ENCODE measurements at places on chromosomes 1 and 21.

- no peak for DNase-seq
Observed at GRCh38 chr21:37381883-37382585, 15.5 kb downstream of the DYRK1A start.

- no peak for DNase-seq
Observed at GRCh38 chr21:34881421-34881820, 167.7 kb downstream of the RUNX1 start.

DNA sequence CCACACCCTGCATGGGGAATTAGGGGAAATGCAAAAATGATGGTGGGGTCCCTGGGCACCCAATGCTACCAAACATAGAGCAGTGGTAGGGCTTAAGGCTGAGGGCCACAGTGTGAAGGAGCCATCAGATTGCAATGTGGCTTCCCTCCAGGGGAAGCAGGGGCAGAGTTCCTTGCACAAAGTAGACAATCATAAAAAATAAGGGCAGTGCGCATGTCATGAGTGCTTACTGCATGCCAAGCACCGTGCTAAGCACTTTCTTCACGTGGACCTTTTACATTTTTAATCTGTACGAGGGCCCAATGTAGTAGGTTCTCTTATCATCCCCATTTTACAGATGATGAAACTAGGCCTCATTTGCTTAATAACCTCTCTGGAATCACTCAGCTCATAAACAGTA, 56.6 kb downstream of the DDX20 start:
- DNase-seq = no peak

GRCh38 chr1:200962631-200963030, 60.9 kb downstream of the KIF21B start:
- no peak for DNase-seq

- DNase-seq = no peak
Observed at GRCh38 chr1:239858057-239858456, 233.6 kb upstream of the FMN2 start.

GRCh38 chr1:212470059-212470458, 37.3 kb downstream of the NENF start:
- no peak for DNase-seq

GRCh38 chr1:53341521-53341895, 13.6 kb upstream of the LRP8 start:
- no peak for DNase-seq

DNA sequence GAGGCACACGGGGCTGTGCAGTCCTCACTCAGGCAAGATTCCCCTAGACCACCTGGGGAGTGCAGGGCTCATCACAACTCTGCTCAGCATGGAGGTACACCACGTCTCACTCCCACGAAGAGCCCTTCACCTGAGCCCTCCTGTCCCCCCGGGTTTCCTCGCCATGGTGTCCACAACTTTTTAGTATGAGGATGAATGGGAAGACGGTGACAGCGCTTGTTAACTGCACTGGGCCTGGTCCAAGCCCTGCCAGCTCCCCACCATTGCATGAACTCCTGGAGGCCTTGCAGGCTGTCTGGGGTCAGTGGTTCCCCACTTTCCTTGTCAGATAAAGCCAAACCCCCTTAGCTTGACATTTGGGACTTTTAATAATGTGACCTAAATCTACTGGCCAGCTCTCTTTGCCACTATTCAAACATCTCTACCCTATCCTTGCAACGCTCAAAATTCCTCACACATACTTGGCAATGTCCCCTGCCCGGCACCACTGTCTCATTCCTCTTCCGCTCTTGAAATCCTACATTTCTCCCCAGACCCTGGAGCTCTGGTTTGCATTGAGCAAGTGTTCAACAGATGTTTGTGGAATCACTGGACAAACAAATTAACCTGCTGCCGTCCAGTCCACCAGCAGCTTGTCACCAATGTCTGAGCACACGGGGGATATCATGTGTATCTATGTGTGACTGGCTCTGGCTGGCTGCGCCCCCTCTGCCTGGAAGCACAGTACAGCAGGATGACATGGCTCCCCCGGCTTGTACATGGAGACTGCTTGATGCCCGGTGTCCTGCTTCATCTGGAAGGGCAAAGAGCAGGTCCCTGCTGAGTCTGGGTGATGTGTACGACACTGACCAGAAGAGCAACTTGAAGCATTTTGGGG, 11.2 kb downstream of the TMEM9 start:
- no peak for DNase-seq

- no peak for DNase-seq
Observed at GRCh38 chr1:64811131-64811530, 66.3 kb downstream of the RAVER2 start.

DNA sequence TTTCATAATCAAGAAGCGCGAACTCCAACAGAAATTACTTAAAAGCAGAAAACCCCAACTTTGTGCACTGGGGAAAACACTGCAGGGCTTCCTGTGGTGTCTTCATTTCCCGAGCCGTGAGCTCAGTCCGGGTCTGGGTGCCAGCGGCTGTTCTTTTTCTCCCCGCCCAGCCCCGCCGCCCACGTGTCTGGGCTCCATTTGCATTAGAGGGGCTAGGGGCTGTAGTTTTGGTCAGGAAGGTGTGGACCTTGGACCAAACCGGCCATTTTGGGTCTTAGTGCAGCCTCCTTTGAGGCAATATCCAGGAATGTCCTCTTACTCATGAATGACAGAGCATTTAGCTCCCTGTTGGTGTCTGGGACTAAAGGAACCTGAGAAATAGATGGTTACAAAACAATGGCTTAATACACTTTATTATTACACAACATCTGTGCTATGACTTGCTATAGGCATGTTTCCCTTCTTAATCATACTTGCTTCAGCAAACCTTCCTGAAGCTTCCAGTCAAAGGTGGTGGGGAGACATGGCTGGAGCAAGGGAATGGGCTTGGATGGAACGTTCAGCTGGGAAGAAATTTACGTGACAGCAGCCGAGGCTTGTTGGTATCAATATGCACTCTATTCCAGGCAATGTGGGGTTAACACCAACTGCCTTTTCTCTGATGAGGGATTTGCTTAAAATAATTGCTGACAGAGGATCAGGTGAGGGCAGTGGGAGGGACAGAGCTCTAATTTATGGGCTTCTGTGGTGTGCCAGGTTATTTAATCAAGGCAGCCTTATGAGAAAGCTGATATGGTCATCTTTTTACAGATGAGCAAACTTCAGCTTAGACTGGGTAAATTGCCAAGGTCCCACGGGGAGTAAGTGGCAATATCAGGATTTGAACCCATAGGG, 1.1 kb downstream of the AGTRAP start:
- DNase-seq = peak; percentile 55

GRCh38 chr1:208420696-208421095, 176.5 kb upstream of the PLXNA2 start:
- no peak for DNase-seq

GRCh38 chr1:200896531-200897196, 2.0 kb downstream of the INAVA start:
- DNase-seq = no peak

DNA sequence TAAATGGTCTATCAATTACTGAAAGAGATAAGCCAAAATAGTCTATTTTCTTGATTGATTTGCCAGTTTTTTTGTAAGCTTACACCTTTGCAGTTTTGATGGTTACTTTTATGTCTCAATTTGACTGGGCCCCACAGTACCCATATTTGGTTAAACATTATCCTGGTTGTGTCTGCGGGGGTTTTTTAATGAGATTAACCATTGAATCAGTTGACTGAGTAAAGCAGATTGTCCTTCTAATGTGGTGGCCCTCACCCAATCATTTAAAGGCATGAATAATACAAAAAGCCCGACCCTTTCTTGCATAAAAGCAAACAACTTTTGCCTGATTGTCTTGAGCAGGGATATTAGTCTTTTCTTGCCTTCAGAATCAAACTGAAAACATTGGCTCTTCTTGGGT, 650.0 kb upstream of the RGS18 start:
- DNase-seq = no peak

DNA sequence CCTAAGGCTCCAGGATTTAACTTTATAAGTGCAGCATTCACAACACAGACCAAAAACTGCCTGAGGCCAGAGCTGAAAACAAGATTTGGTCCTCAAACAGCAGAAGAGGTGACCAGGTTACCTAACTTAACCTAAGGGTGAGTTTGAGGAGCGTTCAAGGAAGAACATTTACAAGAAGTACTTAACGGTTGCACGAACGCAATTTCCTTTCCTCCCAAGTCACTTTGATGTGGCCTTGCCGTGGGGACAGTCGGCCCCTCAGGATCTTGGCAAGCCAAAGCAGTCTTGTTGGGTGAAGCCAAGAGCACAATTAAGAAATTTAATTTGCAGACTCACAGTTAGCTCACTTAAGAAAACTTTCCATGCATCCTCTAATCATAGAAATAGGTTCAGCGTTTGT, 202.6 kb upstream of the COA6 start:
- DNase-seq = no peak

DNA sequence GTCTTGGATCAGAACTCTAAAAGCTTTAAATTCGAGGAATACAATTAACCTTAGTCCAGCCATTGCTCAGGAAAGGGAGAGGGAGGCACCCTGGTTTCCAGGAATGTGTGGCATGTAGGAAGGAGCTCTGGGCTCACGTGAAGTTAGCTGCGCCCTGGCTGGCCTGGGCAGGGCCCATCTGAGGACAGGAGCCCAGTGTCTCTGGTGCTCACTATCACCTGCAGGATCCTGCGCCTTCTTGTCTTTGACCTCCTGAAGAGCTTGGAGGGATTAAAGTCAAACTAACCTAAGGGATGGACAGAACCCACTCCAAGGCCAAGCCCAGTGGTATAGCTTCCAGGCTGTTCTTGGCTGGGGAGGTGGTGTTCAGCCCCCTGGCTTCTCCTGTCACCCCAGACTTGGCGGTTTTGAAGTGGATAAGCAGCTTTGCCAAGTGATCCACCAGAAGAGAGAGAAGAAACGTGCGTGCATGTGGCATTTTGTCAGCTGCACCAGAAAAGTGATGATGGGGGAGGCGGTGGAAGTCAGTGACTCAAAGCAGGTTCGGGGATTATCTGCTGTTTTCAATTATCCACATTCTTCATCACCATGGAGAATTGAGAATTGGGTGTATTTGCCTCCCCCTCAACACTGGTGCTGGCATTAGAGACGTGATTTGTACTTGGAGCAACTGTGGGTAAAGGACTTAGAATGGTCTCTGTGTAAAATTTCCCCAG, 11.9 kb upstream of the KCNN3 start:
- DNase-seq = no peak

DNA sequence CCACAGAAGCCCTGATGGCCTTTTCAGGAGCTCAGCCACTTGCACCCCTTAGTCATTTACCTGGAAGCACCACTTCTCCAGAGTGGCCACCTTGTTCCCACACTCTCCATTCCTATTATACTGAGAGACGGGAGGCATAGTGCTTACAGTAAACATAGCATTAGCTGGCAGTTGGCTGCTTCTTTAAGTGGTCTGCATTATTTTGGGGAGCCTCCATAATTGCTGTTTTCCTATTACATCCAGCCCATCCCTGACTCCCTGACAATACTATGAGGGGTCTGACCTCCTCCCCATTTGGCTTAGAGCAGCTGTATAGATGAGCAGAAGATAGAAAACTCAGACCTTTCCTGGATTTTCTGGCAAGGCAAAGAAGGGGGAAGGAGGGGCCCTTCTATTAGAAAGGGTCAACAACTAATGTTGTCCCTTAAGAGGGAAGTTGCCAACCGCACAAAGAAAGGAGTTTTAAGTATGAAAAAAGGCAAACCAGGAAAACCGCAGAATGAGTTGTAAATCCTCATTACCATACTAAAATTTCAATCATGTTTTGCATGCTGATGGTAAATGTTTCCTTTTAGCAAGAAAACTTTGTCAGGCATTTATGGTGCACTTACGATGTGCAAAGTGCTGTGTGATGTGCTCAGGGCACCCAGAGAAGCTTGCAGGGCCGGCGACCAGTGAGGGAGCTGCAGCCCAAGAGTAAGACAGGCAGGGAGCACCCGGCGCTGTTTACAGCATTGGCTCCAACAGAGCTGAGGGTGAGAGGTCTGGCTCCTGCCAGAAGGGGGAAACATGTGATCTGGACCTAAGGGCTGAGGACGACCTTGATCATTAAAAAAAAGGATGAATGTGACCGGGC, 167.3 kb downstream of the ZZZ3 start:
- DNase-seq = no peak

DNA sequence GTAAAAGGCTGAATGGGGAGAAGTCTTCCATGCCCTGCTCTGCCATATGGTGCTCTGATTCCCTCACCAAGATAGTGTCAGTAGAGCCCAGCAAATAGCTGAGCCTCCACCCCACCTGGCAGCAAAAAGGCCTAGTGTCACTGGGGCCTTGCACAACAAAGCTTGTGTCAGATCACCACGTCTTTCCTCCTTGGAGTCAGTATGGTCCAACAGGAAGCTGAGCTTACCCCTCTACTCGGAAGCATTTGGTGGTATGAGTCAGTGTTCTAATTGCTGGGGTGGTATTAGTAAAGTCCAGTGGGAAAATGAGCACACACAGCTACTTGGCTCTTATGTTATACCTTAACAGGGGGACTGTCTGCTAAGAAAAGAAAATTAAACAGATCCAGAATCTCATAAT, 18.7 kb upstream of the RRP15 start:
- DNase-seq = no peak

DNA sequence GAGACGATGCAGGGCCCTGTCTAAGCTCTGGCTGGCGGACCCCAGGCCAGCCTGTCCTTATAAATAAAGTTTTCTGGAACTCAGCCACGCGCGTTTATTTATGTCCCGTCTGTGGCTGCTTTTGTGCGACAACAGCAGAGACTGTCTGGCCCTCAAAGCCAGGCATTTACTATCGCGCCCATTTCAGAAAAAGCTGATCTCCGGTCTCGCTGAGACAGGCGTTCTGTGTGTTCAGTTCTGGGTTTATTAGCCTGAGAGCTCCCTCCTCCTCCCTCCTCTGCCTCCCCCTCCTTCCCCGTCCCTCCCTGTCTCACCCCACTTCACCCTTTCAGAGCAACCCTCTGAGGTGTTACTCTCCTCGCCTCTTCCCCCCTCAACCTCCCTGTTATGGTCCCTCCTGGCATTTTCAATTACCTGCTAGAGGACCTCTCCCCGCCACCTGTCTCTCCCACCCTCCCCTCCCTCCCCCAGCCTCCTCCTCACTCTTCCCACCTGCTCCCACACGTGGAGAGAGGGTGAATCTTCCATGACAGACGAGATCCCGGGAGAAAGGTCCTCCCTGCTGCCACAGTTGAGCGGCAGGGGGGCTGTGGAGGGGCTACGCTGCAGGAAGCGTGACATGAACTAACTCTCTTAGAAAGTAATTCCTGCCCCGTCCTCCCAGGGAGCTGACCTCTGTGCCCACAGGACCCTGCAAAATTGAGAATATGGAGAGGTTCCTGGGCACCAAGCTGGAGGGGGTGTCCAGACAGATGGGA, 59.9 kb downstream of the SPSB1 start:
- no peak for DNase-seq

GRCh38 chr1:177164380-177165068, at the start of gene ASTN1:
ASTN1 (minus strand) TSS chr1:177164712; CDS start chr1:177164676, 36 bp downstream.
- DNase-seq = no peak

GRCh38 chr21:29155118-29155932, 24.9 kb downstream of the MAP3K7CL start:
- no peak for DNase-seq

- DNase-seq = no peak
Observed at GRCh38 chr21:18608226-18608625, 204.6 kb upstream of the TMPRSS15 start.
